ENCODE measurements at places on chromosomes 13 and 19.

DNA sequence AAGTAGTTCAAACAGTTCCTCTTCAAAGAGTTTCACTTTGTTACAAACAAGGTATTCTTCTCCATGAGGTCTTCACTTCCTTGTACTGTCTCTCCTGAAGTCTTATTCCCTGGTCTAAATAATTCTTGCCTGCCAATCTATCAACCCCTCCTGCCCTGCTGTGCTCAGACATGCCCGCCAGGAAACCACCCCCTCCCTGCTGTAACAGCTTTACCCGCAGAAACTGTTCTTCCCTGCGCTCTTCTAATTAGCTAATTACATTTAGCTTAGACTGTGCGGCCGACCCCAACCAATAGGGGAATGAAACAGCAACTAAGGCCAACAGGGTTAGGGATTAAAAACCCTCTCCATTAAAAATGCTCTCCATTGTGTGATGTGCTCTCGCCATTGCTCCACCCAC is 46.7 kb downstream of the ZNF846 start:
- no peak for DNase-seq

DNA sequence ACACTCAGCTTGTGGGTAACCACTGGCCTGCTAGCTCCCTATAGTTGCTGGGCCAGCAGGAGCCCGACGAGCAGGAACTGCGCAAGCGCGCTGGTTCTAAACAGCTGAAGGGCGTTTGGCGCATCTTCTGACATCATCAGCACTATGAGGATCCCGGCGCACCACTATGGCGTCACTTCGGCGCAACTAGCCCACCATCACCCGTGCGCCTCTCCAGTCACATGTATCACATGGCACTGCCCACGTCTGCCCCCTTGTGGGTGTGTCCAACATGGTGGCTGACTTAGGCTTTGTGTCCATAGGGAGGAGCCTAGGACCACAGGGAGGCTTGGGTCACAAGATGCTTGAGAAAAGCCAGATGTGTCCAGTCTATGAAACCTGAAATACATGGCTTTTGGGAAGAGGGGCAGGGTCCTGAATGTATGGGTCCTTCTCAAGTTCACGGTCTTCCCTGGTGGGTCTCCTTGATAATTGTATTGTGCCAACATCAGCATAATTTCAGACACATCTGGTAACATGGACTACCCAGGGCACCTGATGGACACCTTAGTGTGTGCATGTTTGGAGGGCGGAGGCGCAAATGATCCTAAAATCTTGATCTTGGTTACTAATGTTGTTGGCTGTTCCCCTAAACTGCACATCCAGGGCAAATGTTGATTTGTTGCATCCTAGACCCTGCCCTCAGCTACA is 18.0 kb downstream of the KLK4 start:
- DNase-seq = no peak

GRCh38 chr19:48818234-48818820 is 7.5 kb upstream of the BCAT2 start:
- DNase-seq = no peak

DNA sequence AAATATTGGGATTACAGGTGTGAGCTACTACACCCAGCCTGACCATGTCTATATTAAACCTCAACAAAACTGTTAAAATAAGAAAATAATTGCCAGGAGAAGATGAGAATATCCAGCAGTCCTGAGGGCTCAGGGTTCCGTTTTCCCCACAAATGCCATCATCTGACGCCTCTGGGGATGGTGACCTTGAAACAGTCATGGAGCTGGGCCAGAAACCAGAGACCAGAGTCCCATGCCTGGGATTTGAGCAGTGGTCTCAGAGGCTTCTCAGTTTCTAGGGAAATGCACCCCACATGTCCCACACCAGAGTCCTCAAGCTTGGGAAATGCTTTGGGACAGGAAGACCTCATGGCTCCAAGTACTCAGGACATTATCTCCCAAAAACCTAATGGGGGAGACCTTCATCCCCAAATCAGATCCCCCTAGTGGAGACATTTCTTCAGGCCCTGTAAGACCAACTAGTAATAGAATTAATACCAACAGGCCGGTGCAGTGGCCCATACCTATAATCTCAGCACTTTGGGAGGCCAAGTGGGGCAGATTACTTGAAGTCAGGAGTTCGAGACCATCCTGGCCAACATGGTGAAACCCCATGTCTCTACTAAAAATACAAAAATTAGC is 2.9 kb upstream of the MAP1S start:
- no peak for DNase-seq

- DNase-seq = no peak
Measured at GRCh38 chr19:40831502-40832430, 18.5 kb downstream of the CYP2A6 start.

GRCh38 chr13:28037399-28037798 is 48.9 kb upstream of the URAD start:
- no peak for DNase-seq

DNA sequence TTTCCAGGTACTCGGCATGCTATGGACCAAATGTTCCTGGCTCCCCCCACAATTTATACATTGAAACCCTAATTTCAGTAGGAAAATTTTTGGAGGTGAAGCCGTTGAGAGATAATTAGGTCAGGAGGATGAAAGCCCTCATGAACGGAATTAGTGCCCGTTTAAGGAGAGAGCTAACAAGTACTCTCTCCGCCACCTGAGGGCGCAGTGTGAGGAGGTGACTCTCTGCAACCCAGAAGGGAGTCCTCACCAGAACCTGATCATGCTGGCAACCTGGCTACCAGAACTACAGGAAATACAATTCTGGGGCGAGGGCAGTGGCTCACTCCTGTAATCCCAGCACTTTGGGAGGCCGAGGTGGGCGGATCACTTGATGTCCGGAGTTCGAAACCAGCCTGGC is 397.8 kb downstream of the SLITRK5 start:
- DNase-seq = no peak

GRCh38 chr19:40646743-40647254 is 43.7 kb downstream of the NUMBL start:
- DNase-seq = no peak

DNA sequence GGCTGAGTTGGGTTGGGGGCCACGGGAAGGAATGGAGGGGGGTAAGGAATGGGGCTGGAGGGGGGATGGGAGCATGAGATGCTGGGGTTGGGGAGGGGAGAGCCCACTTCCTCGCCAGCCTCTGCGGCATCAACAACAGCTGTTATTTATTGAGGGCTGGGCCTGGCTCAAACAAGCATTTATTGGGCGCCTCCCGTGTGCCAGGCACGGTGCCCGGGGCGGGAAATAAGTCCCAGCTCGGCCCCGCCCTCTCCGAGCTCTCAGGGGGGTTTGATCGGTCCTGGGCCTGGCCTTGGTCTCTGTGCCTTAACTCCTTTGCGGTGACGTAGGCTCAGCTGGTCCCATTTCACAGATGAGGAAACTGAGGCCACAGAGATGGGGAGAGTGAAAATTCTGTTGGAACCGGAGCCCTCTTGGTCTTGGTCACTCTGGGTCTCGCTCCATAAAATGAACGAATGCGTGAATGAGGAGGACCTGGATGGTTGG is 919 bp upstream of the ADAMTS10 start:
- no peak for DNase-seq

GRCh38 chr13:71030784-71031183 is 836.2 kb downstream of the DACH1 start:
- DNase-seq = no peak

DNA sequence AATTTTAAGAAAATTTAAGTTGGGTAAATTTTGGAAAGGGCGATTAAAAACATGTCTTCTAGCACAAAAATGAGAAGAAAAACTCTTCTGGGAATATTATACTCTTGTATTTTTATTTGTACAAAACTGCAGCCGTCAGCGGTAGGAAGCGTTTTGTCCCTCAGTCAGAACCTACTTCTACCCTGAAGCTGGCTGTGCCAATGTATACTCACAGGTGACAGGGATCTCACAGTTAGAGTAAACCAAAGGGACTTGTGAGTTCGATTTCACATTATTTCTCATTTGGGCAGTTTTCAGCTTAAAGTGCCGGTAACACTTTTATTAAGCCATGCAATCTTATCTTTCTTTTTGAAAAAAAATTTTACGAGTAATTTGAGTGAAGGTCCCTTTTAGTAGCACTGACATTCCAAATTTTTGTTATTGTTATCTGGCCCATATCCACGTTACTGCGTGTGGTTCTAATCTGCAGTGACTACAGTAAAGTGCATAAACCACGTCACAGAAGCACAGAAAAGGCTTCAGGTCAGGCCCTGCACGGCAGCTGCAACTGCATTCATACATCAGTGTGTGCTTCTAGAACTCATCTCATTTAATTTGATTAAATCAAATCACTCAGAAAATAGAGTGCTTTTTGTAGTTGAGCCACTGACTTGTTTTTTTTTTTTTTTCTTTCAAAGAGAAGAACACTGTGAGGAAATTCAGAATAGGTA is 387.3 kb downstream of the LIG4 start:
- no peak for DNase-seq

- DNase-seq = peak; percentile 42
Measured at GRCh38 chr19:10230173-10230860, 814 bp downstream of the S1PR2 start.

- DNase-seq = no peak
Measured at GRCh38 chr13:33441015-33441414, 155.5 kb upstream of the STARD13 start.

DNA sequence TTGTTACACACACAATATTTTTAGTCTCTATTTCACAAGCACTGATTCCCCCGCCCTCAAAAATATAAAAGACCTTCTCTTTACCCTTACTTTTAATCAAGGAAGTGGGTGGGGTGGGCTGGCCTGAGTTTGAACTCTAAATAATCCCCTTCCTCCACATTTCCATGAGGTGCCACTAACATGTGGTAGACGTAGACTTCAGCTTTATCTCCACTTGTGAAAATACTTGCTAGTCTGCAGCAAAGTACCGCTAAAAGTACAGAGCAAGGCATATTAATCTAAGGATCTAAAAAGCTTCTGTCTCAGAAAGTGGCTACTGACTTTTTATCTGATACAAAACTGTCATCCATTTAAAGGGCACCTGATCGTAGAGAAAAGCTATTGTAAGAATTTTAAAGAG is 739.6 kb upstream of the SLC10A2 start:
- no peak for DNase-seq

DNA sequence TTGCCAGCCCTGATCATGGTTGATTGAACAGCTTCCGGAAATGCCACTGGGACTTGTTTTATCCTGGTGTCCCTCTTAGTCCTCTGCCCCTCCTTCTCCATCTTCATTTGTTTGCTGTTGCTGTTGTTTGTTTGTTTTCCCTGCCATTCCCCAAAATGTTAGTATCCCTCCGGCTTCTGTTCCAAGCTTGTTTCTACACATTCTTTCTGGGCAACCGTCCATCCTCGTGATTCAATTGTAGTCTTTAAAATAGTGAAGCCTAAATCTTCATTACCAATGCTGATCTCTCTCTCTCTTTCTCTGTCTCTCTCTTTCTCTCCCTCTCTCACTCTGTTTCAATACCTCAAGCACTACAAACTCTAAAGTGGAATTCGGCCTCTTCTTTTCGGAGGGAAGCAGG is 649.3 kb upstream of the ARGLU1 start:
- no peak for DNase-seq

DNA sequence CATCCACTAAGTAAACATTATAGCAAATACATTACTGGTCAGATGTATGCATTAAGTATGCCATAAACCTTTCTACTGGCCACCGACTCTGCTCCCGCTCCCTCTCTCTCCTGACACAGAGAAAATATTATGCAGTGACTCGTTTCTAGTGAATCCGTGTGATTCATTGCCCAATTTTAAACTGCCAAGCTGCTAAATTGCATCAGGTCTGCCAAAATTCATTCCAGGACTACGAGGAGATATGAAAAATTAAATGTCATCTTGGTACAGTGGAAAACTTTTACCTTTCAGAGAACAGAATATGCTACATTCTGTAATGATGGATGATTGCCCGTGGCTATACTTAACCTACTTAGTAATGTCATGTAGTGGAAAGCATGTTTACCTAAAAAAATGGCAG is 368.8 kb upstream of the TSHZ3 start:
- DNase-seq = no peak

GRCh38 chr13:54628383-54628782 is 1599.8 kb downstream of the OLFM4 start:
- DNase-seq = no peak

GRCh38 chr19:40691421-40692211 is 1.2 kb upstream of the NUMBL start:
- DNase-seq = no peak

GRCh38 chr19:34165295-34165738 is 7.0 kb upstream of the LSM14A start:
- DNase-seq = no peak

DNA sequence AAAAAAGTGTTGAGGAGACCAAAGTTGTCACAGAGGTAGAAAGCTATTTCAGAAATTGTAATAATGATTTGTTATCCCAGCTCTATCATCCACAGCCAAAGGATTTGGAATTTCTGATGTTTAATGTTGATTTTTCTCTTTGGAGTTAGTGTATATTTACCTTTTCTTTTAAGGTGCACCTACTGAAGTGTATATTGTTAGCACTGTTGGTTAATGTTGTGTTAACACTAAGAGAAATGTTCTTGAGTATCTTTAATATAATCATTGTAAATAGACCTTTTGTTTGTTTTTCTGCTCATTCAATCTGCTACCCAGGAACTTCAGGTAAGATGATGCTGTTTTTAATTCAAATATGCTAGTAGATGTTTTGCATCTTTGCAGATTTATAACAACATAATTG is 57.5 kb downstream of the ZAR1L start:
- DNase-seq = no peak

GRCh38 chr19:42200116-42200715 is 17.3 kb downstream of the DEDD2 start:
- DNase-seq = no peak

- no peak for DNase-seq
Measured at GRCh38 chr13:78045916-78046315, 127.3 kb upstream of the EDNRB start.

DNA sequence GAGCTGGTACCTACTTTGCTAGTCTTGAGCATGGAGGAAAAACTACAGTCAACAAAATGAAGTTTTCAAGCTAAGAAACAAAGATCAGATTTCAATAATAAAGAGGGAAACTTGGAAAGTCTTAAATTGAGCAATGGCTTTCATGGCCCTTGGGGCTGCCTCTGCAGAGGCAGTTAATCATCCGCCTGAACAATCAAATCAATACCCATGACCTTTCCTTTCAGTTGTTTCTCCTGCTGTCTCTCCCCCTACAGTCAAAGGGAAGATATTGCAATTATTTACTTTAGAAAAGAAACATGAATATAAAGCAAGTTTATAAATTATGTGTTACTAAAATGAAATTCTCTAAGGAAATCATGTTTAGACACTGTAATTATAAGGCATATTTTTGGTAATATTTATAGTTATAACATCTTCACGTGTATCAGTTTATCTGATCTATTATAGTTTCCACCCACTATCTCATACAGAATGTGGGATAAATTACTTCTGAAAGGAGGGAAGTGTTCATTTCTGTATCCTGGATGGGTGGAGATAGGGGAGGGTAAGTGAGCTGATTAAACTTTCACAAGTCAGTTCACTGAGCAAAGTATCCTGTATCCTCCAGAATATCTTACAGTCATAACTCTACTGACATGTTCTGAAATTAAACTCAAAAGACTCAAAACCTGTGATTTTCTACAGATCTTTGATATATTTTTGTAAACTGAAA is 72.4 kb upstream of the TSC22D1 start:
- DNase-seq = no peak

GRCh38 chr13:89930861-89931260 is 1416.6 kb upstream of the MIR17HG start:
- DNase-seq = no peak

GRCh38 chr13:53197424-53197823 is 168.8 kb downstream of the OLFM4 start:
- no peak for DNase-seq

GRCh38 chr13:74866101-74866500 is 615.9 kb downstream of the TBC1D4 start:
- no peak for DNase-seq
